ENCODE measurements at places on chromosomes 5 and 9. TPM values are rescaled to one million over a fixed set of nuclear protein-coding genes. Genes with fewer than 3 reads are reported as not detected.

DNA sequence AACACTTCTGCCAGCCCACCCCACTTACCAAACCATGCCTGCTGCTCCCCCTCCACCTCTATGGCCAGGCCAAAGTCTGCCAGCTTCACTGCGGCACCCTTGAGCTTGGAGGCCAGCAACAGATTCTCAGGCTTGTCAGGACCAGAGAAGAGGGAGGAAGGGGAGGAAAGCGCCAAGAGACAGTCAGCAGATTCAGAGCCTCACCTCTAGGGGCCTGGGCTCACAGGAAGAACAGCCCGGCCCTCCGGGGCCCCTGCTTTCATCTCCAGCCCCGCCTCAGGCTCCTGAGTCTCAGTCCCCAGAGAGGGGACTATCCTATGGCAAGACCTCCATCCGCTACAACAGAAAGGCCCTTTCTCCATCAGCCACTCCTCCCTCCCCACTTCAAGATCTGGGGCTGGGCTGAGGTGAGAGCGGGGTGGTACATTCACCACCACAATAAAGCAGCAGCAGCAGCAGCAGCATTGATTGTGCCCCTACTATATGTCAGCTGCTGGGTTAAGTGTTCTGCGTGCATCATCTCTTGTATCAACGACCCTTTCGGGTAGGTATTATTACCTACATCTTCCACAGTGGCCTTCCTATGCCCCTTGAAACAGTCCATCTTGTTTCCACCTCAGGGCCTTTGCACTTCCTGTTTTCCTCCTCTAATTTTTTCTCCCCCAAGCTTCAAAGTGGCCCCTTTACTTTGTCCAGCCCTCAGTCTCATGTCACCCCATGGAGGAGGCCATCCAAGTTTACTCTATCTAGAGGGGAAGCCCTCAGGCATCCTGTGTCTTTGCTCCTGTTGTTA, 36.0 kb downstream of the CAMK2A start:
- no peak for DNase-seq

COMMD10 gene
- polyA plus RNA-seq = 35.4 TPM

DNA sequence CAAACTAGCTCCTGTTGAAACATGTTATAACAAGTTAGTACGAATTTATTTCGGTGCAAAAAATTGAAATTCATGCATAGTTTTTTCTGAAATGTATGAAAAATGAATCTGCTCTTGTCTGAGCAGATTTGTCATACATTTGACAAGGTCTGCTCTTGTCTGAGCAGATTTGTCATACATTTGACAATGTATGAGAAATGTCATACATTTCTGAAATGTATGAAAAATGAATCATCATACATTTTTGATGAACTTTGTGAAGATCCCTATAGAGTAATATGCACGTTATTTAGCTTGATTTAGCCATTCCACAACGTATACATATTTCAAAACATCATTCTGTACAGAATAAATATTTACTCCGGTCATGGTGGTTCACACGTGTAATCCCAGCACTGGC, 85.9 kb upstream of the PARP8 start:
- no peak for DNase-seq

NMUR2 gene
- polyA plus RNA-seq = 0.52 TPM

- peak; percentile 58 for DNase-seq
Observed at GRCh38 chr5:163695830-163696578, 190.6 kb downstream of the MAT2B start.

ST8SIA4 gene
- 6.5 TPM for polyA plus RNA-seq

TLX3 gene
- polyA plus RNA-seq = not detected

C7 gene
- polyA plus RNA-seq = 4.8 TPM

DNA sequence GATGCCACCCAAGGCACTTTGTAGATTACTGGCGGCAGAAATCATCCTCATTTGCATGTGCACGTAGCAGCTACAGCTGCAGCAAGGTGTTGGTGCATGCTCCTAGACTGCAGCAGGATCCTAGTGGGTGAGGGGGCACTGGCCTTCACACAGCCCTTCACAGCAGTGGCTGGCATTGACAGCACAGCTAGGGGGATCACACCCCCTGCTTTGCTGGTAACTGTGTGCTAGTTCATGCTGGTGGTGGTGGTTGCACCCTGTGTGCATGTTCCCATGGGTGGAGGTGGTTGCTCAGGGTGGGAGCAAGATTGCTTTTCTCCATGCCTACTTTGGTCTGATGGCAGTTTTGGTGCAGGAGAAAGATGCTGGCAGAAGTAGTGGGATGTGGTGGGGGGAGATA, 1695.1 kb upstream of the CDH6 start:
- no peak for DNase-seq

GRCh38 chr9:121499427-121500164, at the start of gene GGTA1:
Gene GGTA1 (minus strand): TSS chr9:121499844. CDS start chr9:121467922, 31,922 bp downstream.
- peak; percentile 40 for DNase-seq

All from muscle of back (tissue), 13 donors.